Cortex of kidney (tissue), 1 donor: ENCODE measurements at places on chromosomes 6 and 20.

DNA sequence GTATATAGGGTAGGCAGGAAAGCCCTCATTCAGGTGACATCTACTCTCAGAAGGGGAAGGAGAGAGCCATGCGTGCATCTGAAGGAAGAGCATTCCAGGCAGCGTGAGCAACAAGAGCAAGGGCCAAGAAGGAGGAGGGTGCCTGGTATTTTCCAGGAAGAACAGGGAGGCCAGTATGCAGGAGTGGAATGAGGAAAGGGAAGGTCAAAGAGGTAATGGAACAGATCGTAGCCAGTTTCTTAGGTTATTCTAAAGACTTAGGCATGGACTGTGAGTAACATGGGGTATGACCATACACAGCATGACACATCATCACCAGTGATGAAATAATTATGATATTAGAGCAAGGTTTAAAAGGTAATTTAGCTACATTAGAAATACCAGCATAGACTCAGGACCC is 24.1 kb downstream of the ALDH8A1 start:
- DNase-seq = no peak

GRCh38 chr6:78611886-78612480 is 255.4 kb upstream of the IRAK1BP1 start:
- DNase-seq = no peak

- no peak for DNase-seq
These were observed 33.6 kb upstream of the BTN3A2 start for GRCh38 chr6:26331218-26332073.

DNA sequence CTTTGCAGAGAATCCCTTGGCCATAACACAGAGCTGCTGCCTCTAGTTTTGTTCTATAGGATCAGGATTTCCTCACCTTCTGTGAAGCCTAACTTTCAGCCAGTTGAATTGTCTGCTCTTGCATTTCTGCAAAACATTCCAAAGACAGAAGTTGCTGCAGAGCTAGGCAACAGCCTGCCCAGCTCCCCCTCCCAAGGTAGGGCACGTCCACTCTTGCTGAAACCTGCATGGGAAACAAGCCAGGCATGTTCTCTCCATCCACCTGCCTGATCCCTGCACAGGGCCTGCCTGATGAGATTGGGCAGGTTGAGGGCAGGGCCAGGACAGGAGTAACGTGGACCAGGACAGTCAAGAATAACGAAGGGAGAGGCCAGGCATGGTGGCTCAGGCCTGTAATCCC is 58.9 kb upstream of the NAA20 start:
- DNase-seq = no peak

GRCh38 chr6:153084393-153084792 is 46.7 kb downstream of the RGS17 start:
- DNase-seq = no peak

GRCh38 chr6:163733061-163733460 is 318.5 kb downstream of the QKI start:
- no peak for DNase-seq

DNA sequence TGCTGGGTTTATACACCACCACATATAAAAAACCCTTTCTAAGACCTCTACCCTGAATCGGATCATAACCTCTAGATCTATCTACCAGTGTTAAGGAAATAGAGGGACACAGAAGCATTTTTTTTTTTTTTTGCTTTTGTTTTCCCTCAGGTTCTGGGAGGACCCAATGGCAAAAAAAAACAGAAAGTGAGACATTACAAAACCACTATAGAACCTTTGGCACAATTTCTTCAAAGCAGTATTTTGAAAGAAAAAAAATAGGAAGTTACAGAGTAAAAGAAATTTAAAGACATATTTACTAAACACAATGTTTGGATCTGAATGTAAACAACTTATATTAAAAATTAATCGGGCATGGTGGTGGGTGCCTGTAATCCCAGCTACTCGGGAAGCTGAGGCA is 1258.7 kb upstream of the GJE1 start:
- no peak for DNase-seq

GRCh38 chr6:146153040-146153758 is 124.3 kb downstream of the GRM1 start:
- DNase-seq = no peak

DNA sequence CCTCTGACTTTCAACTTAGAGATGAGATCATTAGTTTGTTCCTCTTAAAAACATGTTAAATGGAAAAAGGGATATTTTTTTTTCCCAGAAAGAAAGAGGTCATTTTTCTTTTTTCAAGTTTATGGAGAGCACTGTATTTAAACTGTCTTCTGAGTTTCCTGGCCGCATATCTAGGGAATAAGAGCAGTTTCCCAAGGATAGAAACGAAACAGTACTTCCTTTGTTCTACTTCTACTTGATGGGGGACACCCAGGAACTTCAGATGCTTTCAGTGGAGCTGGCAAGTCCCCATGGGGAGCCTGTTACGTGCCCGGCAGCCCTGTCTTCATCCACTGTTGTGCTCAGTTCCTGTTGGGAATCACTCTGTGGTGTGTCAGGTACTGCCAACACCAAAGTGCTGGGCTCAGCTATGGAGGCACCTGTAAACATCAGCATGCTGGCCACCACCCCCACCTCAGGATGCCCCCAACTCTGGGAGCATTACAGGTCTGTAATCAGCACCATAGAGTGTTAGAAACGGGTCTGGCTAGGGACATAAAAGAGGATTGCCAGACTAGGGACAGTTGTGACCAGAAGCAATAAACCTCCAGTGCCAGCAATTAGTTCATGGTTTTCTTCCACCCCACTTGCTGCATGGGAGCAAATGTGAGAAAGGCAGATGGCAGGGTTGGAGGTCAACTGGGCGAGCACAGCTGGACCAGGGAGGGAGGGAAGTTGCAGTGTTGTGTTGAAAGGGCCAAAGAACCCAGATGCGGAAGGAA is 221.7 kb upstream of the ECI2 start:
- DNase-seq = no peak

GRCh38 chr6:65924411-65924810 is 217.4 kb upstream of the EYS start:
- no peak for DNase-seq

DNA sequence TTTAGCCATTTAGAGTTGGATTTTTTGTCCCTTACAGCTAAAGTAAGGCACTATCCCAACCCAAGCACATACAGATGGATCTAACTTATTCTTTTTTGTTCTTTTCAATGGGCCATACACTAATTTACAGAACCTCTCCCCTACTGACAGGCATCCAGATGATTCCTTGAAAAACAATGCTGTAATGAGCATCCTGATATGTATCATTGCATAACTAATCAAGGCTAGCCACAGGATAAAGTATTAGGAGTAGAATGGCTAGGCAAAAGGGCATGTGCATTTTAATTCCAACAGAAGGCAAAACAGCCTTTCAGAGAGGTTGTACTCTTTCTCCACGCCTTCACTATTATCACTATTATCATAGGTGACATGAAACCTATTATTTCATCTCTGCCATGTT is 54.1 kb downstream of the ELOVL5 start:
- no peak for DNase-seq

DNA sequence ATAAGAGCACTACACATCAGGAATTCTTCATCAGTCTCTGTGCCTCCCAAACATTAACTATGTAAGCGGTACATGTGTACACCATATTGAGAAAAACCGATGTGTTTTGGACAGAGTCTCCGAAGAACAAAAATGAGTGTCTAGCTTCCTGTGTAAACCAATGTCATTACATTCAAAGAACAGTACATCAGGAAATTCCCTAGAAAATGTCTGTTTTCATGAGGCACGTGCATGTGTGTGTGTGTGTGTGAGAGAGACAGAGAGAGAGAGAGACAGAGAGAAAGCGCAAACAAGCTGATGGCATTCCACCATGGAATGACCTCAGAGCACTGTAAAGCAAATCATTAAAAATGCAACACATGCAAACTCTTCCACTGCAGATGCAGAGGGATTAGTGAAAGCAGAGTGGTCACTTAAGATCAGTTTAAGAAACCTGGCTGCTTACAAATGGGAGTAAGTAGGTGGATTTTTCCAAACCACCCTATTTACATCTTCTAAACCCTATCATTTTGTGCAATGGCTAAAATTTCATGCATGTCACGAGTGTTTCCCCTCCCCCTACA is 133.9 kb downstream of the HIVEP2 start:
- DNase-seq = no peak

GRCh38 chr20:3238616-3239025 is 369 bp downstream of the SLC4A11 start:
- DNase-seq = no peak

GRCh38 chr20:13299401-13299800 is 78.3 kb downstream of the ISM1 start:
- no peak for DNase-seq

- DNase-seq = no peak
These were observed 140.7 kb upstream of the MCHR2 start for GRCh38 chr6:100134703-100135102.
